ENCODE measurements at places on chromosomes 7 and 10.

DNA sequence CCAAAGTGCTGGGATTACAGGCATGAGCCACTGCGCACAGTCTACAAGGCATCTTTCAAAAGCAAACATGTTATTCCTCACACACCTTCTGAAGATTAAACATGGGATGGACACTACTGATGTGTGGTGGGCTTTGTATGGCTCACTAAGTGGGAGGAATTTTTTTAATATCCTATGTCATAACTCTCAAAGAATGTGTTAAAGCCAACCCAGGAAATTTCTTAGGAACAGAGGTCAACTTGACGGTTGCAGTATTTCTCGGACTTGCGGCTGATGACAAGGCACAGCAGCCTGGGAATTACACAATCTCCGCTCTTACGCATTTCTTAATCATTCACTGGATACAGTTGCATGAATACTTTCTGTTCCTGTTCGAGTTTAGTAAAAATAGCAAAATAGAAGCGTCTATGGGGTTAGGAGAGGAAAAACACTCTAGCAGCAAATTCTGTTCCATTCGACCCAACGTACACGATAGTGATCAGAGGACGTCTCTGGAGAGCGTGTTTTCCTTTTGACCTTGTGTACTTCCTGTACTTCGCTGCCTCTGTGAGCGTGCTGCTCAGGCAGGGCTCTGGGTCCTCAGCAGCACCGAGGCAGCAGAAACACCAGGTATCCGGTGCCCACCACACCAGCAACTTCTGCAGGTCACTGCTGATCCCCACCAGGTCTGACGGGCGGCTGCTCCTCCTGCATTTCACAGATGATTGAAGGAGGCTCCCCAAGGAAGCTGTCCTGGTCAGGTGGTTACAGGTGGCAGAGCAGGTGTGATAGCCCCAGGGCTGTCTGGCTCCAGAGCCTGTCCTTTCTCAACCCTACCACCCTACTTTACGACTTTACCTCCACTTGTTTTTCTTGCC, 26.4 kb upstream of the SRGN start:
- peak; percentile 67 for DNase-seq

- DNase-seq: no peak
Observed at GRCh38 chr7:18558503-18558902, 63.0 kb downstream of the HDAC9 start.

DNA sequence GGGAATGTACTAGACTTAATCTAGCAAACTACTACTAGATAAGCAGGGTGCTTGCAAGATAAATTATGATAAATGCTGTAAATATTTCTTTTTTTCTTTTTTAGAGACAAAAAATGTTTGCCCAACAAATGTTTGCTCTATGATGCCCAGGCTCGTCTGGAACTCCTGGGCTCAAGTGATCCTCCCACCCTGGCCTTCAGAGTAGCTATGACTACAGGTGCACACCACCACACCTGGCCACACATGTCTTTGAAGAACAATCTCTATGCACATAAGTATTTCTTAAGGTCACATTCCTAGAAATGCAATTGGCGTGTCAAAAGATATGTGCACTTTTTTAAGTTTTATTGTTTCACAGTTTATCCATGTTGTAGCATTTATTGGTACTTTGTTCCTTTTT, 179.6 kb upstream of the FRMD4A start:
- DNase-seq: no peak

DNA sequence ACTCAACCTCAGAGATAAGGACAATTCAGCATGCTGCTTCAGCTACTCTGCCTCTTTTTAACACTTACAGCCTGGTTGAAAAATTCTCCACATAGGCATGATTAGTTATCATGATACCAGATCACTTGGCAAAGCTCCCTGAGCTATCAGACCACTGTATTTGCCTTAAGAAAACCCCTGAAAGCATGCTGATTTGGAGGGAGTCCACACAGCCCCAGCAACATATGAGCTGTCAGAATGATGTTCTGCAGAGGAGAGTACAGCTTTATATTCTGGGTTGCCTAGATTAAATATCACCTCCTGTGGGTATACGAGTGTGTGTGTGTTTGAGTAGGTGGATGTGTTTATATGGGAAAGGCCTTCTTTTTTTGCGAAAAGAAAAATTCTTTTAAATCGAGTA, 170.2 kb upstream of the CHRM2 start:
- no peak for DNase-seq

Data from left ventricle myocardium superior (tissue), 1 donor.